Activated CD4-positive, alpha-beta memory T cell treated with anti-CD3 and anti-CD28 coated beads for 36 hours (primary cell): ENCODE measurements at places on chromosomes 11 and 22.

DNA sequence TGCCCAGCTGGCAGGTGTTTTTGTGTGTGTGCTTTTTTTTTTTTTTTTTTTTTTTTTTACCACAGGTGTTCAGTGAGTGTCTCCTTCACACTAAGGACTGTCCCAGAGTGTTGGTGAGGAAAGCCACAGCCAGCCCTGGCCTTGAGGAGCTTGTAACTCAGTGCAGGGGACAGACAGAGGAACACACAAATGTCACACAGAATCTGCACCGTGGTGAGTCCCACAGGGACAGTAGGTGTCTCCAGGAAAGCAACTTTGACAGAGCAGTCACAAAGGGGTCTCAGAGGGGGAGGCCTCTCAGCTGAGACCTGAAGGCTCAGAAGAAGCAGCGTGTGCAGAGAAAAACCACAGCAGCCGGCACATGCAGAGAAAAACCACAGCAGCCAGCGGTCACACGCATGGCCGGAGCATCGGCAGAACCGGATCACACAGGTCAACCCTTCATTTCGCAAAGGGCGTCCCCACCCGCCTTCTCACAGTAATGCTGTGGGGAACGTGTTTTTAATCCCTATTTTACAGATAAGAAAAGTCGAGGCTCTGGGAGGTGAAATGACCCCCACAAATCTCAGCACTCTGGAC lies 101.7 kb upstream of the PRR5 start:
- DNase-seq: no peak

DNA sequence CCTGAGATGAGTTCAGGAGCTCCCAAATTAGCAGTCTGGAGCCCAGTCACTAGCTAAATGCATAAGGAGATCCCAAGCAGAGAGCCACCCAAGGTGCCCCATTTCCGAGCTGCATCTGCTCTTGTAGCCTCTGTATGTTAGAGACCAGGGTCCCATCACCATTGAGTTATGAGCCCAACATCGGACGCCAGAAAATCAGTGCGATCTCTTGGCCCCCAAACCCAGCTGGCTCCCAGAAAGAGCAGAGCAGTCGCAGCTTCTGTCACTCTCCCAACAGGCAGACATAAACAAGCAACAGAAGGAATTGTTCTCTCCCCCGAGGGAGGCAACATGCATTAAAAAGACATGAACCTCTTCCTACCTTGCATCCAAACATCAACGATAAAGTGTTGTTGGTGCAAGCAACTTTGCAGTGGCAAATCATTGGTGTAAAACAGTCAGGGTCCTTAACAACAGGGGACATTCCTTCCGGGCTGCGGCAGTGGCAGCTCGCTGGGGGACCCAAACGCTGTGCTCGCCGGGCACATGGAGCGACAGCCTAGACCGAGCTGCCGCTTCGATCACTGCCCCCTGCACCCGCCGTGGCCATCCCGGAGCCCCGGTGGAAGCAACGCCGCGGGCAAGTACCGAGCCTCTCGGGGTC lies 907.1 kb downstream of the DLG2 start:
- DNase-seq: no peak

DNA sequence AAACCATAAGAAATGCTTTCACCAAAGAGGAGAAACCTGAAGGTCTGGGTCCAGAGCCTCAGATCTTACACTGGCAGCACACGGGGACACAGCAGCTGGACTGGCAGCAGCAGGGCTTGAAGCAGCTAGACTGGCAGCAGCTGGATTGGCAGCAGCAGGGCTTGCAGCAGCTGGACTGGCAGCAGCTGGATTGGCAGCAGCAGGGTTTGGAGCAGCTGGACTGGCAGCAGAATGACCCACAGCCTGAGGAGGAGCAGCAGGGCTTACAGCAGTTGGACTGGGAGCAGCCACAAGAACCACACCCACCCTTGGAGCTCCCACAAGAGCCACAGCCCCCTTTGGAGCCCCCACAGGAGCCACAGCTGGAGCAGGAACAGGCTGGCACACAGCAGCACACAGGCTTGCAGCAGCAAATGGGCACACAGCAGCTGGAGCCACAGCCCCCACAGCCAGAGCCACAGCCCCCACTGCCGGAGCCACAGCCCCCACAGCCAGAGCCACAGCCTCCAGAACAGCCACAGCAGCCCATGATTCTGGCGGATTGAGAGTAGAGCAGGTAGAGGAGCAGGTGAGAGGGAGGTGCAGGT lies at the start of gene KRTAP5-11:
Gene KRTAP5-11, minus strand, starts transcription at position 567 of the 587 bp plus-strand sequence. Its CDS starts 38 bp downstream, at position 529.
- DNase-seq: no peak

GRCh38 chr11:131884461-131885073 lies 514.2 kb downstream of the NTM start:
- no peak for DNase-seq

- DNase-seq: peak; percentile 71
Observed at GRCh38 chr22:25068707-25069106, 116.2 kb downstream of the KIAA1671 start.

DNA sequence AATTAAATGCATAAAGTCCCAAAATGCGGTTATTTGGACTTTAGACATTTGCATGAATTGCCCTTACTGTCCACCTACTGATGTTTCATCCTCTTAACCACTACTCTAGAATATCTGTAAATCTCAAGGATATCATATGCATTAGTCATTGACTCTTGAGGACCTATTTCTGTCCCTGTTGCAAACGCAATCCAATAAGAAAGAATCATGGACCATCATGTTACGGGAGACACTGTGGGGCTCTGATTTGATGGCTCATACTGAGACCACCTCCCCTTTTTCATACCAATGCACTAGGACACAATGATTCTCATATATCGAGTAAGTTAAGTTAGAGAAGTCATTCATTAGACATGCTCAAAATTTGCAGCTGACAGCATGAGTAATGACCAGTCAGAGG lies 14.4 kb downstream of the POU2AF2 start:
- no peak for DNase-seq

DNA sequence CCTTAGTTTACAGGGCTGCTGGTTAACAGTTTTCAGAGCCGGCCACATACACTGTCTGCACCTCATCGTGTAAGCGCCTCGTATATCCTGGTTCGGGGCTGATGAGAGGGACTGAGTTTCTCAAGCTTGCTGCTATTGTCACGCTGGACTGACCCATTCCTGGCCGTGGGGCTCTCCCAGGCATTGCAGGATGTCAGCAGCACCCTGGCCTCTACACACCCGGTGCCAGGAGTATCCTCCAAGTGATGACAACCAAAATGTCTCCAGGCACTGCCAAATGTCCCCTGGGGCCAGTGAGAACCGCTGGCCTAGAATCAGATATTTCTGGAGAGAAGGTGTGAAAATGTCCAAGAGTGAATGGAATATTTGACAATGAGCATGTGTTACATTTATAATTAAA lies 82.8 kb downstream of the ST3GAL4 start:
- no peak for DNase-seq

DNA sequence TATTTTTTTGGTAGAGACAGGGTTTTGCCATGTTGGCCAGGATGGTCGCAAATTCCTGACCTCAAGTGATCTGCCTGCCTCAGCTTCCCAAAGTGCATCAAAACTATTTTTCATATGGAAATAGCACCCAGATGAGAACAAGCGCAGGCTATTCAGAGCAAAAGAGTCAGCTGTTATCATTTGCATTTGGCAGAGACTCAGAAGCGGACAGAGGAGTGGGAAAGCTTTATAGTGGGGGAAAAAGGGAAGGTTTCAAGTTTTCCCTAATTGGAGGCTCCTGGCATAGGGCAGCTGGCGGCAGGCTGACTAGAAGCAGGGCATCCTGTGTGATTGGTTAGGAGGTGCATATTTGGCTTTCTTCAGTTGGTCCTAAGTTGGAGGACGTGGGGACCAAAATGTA lies 20.2 kb downstream of the ATG13 start:
- DNase-seq: no peak

GRCh38 chr11:125025968-125026367 lies 37.1 kb upstream of the SLC37A2 start:
- DNase-seq: no peak
